ENCODE measurements at places on chromosomes 4 and X. TPM values are rescaled to one million over a fixed set of nuclear protein-coding genes. Genes with fewer than 3 reads are reported as not detected.

ATP7A gene
- polyA plus RNA-seq: 2.6 TPM

MAGEA10 gene
- not detected for polyA plus RNA-seq

TXK gene
- 1.9 TPM for polyA plus RNA-seq

SUPT20HL2 gene
- polyA plus RNA-seq: not detected

SPACA5 gene
- polyA plus RNA-seq: not detected

MAGEC2 gene
- polyA plus RNA-seq: not detected

CCSER1 gene
- polyA plus RNA-seq: 2.3 TPM

CASP6 gene
- polyA plus RNA-seq: 11.7 TPM

DKK2 gene
- polyA plus RNA-seq: 0.94 TPM

PPP1R2C gene
- polyA plus RNA-seq: not detected

TSPAN5 gene
- 1.5 TPM for polyA plus RNA-seq

POU4F2 gene
- not detected for polyA plus RNA-seq

RAI2 gene
- 26.9 TPM for polyA plus RNA-seq

ITM2A gene
- 13.7 TPM for polyA plus RNA-seq

EDA gene
- 6.8 TPM for polyA plus RNA-seq

DOCK11 gene
- polyA plus RNA-seq: 18.3 TPM

CCNI gene
- 32.1 TPM for polyA plus RNA-seq

PCDH7 gene
- polyA plus RNA-seq: 1.2 TPM

PHOX2B gene
- polyA plus RNA-seq: 6.8 TPM

PF4V1 gene
- polyA plus RNA-seq: not detected

EMCN gene
- polyA plus RNA-seq: 17.4 TPM

HTT gene
- 34.0 TPM for polyA plus RNA-seq

ERVMER34-1 gene
- 2.1 TPM for polyA plus RNA-seq

DNAAF6 gene
- polyA plus RNA-seq: not detected

CT45A5 gene
- not detected for polyA plus RNA-seq

Data from adrenal gland (tissue), 19 donors.